Mesangial cell (primary cell): ENCODE measurements at places on chromosomes 1 and 21. TPM values are rescaled to one million over a fixed set of nuclear protein-coding genes. Genes with fewer than 3 reads are reported as not detected.

The TAS1R1 gene
- total RNA-seq, result not detected in 2 replicates

The FCGR3A gene
- not detected in 2 replicates for total RNA-seq

The LYPD8 gene
- total RNA-seq, result not detected in 2 replicates

The GRIK3 gene
- total RNA-seq, result not detected in 2 replicates

The COL16A1 gene
- total RNA-seq, result 16.5 and 68.8 TPM in 2 replicates

The DDR2 gene
- 4.6 and 11.5 TPM in 2 replicates for total RNA-seq

The CD1B gene
- not detected in 2 replicates for total RNA-seq

The TRIM33 gene
- 11.2 and 16.1 TPM in 2 replicates for total RNA-seq

The PERM1 gene
- total RNA-seq, result not detected in 2 replicates

The HCRTR1 gene
- not detected in 2 replicates for total RNA-seq

The ATP1A2 gene
- under 0.01 TPM in 1 of 2 replicates, not detected in the other for total RNA-seq

The MASP2 gene
- total RNA-seq, result not detected in 2 replicates

The CFHR3 gene
- not detected in 2 replicates for total RNA-seq

The GBP7 gene
- total RNA-seq, result not detected in 2 replicates
